ENCODE measurements at places on chromosomes 4 and X.

- peak; percentile 3 for DNase-seq
Measured at GRCh38 chr4:157739242-157739641, 433.6 kb downstream of the GASK1B start.

DNA sequence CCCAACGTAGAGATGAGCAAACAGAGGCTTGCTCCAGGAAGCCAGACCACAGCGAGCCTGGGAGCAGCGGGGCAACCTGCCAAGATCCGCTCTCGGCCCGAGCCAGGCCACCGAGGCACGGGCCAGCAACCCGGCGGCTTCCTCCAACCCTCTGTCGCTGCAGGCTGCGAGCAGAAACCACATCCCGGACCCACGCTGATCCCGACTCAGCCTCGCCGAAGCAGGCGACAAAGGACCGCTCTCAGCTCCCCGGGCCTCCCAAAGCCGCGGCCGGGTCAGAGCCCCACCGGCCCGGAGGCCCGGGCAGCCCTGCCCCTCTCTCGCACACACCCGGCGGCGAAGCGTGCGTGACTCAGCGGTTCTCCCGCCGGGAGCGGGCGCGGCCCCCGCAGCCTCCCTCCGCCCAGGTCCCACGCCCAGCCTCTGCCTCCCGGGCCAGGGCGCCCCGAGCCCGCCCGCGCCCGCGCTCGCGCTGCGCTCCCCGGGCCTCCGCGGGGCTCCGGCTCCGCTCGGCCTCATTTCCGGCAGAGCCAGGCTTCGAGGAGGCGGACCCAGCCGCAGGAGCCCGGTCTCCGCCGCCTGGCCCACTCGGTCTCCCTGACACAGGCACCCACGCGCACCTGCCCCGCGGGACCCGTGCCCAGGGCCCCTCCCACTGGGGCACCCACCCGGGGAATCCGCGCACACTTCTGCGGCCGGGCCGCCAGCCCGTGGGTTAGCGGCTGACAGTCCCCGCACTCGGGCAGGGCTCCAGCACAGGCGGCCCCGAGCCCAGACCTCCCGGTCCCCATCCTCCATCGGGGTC lies 1.7 kb downstream of the PPP2R2C start:
- DNase-seq = peak; percentile 63

- no peak for DNase-seq
Measured at GRCh38 chr4:130712038-130712437, 1616.1 kb downstream of the C4orf33 start.

DNA sequence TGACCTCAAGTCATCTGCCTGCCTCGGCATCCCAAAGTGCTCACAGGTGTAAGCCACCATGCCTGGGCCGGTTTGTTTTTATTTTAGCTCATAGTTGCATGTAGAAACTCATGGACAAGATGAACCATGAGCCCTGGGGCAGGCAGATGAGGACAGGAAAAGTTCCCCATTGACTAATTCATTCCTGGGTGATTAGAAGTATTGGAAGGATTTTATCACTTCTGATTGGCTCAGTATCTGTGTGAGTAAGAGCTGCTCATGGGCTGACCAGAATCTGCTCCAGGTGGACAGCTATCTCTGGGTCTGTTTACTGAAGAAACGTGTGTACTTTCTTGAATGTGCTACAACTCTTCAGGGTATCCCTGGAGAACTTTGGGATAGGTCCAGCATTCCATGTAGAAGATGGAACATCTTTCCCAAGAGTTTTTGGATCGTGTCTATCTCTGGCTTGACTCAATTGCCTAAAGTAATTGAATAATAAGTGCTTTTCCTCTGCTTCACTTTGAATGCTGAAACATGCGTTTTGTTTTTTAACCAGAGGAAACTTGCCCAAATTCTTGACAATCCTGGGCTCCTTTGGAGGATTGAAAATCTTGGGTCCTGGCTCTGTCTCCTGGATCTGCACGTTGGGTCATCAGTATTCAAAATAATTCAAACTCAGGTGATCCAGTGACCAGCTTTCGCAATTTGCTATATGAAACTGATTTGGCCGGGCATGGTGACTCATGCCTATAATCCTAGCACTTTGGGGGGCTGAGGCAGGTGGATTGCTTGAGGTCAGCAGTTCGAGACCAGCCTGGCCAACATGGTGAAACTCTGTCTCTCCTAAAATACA lies 88.6 kb upstream of the DHRSX start:
- DNase-seq = peak; percentile 61

- peak; percentile 94 for DNase-seq
Measured at GRCh38 chr4:139740531-139741041, 75.0 kb downstream of the MGST2 start.

GRCh38 chr4:37908488-37909331 lies 17.8 kb downstream of the TBC1D1 start:
- DNase-seq = peak; percentile 38

- no peak for DNase-seq
Measured at GRCh38 chrX:108332281-108332680, 105.9 kb downstream of the COL4A6 start.

GRCh38 chr4:184574861-184575260 lies 74.4 kb downstream of the CASP3 start:
- DNase-seq = no peak

- peak; percentile 52 for DNase-seq
Measured at GRCh38 chrX:50814701-50815100, 707 bp upstream of the SHROOM4 start.

GRCh38 chr4:141195095-141195707 lies 25.5 kb upstream of the ZNF330 start:
- DNase-seq = no peak

- peak; percentile 96 for DNase-seq
Measured at GRCh38 chr4:8241895-8242696, 27.5 kb upstream of the HTRA3 start.

- no peak for DNase-seq
Measured at GRCh38 chr4:167893531-167893930, 198.8 kb upstream of the ANXA10 start.

DNA sequence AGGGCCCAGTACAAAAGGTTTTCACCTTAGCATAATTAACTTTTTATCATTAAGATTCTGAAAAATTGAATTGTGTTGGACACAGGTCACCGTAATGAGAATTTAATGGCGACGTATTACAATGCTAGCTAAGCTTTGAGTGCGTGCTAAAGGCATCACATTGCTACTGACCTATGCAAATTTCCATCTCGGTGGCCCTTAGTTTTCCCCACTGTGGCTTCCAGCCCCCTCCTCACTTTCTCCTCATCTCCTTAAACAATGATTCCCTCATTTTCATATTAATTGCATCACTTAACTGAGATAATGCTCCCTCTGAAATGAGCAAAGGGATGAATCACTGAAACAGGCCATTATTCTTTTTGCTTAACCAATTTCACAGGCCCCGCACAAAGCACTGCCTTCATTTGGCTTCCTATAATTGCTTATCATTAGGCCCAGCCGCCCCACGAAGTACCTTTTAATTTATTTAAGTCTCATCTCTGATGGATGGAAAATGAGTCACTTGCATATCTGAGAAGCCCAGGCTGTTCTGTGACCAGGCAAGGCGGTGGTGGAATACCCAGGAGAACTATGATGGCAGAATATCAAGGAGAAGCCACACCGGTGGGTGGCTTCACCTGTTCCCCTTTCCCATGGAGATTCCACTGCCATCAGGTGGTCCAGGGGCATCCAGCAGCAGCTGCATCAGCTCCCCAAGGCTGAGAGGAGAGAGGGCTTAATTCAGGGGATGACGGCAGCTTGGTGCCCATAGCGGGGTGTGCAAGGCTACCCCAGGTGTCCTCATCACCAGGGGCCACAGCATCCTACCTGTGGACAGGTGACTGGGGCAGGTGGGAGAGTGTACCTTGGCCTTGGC lies 223.8 kb upstream of the BOD1L1 start:
- DNase-seq = no peak

- no peak for DNase-seq
Measured at GRCh38 chrX:68999931-69000330, 165.3 kb downstream of the PJA1 start.

DNA sequence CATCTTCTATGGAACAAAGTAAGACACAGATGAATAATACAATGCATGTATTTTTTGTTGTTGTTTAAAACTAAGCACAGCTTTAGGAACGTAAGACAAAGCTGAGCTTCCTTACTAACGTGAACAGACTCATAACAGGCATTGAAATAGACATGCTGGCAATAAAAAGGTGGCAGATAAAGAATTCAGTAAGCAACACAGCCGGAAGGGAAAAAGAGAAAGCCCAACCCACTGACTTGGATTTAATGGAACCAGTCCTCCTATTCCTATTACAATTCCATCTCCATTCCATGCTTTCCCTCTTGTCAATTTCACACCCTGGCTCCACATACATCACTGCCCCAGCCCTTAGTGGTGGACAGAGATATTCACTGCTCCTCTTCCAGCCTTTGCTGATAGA lies 182.1 kb downstream of the NSUN7 start:
- no peak for DNase-seq

DNA sequence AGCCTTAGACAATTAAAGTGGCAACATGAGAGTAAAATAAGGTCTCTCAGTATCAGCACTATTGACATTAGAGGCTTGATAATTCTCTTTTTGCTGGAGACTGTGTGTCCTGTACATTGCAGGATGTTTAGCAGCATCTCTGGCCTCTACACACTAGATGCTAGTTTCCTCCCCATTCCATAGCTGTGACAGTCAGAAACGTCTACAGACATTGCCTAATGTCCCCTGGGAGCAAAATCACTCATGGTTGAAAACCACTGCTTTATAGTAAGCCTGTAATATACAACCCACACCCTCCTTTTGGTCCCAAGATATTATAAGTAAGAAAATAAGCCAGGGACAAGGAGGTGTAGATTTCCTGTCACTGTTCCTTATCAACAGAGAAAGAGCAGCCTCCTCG lies 166.0 kb downstream of the FRMPD4 start:
- peak; percentile 10 for DNase-seq

DNA sequence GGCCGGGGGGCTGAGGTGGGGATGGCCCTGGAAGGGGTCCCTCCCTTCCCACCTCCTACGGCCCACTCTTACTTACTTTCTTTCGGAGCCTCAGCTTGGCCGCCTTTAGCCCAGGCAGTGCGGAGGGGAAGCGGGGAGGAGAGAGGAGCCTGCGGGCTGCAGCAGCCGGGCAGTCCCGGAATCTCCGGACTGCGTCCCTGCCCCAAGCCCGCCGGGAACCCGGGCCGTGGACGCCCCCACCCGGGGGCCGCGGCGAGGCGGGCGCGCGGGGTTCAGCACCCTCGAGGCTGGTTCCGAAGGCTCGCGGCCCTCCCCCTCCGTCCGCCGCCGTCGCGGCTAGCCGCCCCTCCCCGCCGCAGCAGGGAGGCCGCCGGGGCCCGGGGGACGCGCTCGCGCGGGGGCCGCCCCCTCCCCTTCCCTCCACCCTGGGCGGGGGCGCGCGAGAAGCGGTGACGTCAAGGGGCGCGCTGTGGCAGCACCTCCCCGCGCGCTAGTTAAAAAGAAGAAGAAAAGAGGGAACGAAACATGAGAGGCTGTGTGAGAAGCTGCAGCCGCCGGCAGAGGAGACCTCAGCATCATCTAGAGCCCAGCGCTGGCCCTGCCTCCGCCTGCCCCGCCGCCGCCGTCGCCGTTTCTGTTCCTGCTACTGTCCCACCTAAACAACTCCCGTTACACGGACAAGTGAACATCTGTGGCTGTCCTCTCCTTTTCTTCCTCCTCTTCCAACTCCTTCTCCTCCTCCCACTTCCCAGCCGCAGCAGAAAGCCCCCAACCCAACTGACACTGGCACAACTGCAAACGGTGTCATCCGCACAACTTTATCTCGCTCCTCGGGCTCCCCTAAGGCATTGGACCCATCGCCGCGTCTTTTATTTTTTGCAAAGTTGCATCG lies at the start of gene HHIP:
Gene HHIP, plus strand, starts transcription at position 526 of the 892 bp plus-strand sequence. CDS start 520 bp downstream, outside the sequence.
- peak; percentile 68 for DNase-seq

All from GM23248 (cell line).